ENCODE measurements at places on chromosomes 12 and 14.

DNA sequence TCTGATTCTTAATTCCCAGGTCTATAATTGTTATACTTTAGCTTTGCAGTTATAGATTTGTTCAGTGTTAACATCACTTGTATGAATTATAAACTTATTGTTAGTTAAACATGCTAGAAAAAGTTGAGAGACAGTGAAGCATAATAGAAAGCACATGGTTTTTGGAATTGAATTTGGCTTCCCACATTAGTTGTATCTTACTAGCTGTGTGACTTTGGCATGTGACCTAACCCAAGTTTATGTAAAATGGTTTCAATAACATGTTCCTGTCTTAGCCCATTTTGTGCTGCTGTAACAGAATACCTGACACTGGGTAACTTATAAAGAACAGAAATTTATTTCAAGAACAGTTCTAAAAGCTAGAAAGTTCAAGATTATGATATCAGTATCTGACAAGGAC lies 146.3 kb downstream of the PDE3A start:
- DNase-seq: no peak

GRCh38 chr14:76834241-76834661 lies 8.0 kb downstream of the LRRC74A start:
- no peak for DNase-seq

DNA sequence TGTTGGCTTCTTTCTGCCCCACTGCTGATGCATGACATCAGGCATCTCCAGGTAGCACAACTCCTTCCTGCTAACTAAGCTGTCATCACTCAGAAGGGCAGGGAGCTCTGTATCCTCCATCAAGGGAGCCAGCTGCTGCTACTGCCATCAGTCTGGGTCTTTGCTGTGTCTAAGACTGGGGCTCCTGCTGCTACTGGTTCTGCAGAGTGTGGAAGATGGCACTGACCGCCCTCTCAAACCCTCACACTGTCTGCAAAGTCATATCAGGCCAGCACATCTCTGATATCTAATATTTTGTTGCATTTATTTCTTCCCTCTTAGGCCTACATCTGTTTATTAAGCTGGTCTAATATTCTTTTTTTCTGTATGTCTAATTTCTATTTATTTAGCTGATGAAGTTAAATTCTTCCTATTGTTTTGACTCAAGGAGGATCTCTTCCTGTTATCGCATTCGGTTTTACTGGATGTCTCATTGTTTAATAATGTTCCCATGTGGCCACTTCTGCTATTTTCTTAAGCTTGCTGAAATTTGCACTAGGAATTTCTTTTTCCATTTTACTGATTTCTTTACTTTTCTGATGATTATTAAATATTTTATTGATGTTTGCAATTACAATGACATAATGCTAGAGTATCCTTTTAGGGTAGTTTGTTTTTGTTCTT lies 7.6 kb upstream of the E2F7 start:
- no peak for DNase-seq

- DNase-seq: no peak
Measured at GRCh38 chr12:123499332-123499731, 34.2 kb downstream of the RILPL1 start.

DNA sequence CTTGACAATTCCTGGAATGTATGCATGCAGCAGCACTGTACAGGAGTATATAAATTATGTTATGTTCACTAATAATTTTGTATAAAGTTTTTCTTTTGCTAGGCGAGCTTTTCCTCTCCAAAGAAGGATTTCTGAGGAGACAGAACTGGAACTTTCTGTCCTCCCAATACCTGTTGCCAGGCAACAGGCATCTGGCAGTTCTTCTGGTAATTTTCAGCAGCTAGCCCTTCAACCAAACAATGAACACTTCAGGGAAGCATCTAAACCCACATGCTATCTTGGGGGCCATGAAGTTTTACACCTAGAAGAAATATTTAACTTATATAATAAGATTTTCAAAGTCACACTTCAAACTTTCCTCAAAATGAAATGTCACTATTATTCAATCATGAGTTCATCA lies 162.9 kb upstream of the SYT10 start:
- no peak for DNase-seq

- no peak for DNase-seq
Measured at GRCh38 chr14:101982621-101983020, 18.2 kb downstream of the DYNC1H1 start.
